ENCODE measurements at places on chromosomes 11 and 22. TPM values are rescaled to one million over a fixed set of nuclear protein-coding genes. Genes with fewer than 3 reads are reported as not detected.

DNA sequence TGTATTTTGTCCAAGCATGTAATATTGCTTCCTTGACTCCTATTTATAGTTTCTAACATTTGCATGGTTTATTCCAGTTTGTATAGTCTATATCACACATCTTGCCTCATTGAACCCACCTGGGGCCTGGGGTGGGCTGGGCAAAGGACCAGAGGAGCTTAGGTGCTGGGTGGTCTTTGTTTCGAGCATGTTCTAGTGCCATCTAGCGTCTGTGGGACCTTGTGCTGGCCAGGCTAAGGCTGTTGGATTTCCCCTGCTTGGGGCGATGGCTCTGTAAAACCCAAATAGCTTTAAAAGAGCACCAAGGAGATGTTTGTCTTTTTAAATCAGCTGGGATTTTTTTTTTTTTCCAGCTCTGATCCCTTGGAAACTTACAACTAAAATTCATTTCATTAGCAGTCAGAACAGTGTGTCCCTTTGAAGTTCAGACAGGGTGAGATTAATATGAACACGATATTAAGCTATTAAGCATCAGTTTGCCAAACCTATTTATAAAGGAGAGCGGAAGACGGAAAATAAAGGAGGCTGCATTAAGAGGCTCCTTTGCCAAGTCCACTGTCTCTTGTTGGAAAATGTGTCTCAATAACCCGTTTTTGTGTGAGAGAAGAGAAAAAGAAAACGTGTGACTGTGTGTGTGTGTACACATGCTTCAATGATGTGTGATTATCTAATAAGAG, 157.4 kb downstream of the COMMD9 start:
- H3K27ac ChIP-seq, result no peak overlapping the region
- no peak for DNase-seq
- H3K4me3 ChIP-seq, result no peak overlapping the region
- no peaks in the 10 kb centered on the region for H3K36me3 ChIP-seq
- no peaks in the 10 kb centered on the region for H3K4me1 ChIP-seq

DNA sequence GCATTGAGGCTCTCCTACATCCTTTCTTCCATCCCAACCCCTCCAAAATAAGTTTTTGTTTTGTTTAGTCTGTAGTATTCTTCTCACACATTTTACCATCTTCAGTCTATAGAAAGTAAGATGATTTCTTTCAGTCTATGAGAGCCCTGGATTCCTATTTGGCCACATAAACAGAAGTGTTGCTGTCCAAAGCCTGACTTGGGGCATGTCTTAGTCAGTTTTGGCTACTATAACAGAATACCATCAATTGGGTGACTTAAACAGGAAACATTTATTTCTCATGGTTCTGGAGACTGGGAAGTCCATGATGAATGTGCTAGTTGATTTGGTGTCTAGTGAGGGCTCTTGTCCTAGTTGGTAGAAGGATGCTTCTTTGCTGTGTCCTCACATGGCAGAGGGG, 146.8 kb upstream of the DDI1 start:
- H3K27me3 ChIP-seq, result no peaks in the 10 kb centered on the region
- no peak for DNase-seq
- H3K27ac ChIP-seq, result no peak overlapping the region
- no peaks in the 10 kb centered on the region for H3K36me3 ChIP-seq
- no peaks in the 10 kb centered on the region for H3K4me1 ChIP-seq
- H3K4me3 ChIP-seq, result no peak overlapping the region

DNA sequence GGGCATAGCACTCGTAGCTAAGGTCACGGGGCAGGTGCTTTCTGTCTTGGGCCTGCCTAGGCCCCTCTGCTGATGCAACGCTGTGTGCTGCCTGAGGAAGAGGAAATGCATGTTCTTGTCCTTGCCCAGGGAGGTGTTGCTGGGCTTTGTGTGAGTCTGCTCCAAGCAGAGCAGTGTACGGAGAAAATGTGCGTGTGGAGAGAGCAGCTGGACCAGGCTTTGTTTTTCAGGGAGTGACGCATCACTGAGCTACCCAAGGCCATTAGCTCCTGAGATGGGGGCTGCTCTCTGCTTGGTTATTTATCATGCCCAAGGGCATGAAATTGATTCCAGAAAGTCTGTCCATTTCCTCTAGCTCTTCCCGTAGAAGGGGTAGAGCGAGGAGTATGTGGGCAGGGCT, 82.9 kb upstream of the THY1 start:
- H3K27ac ChIP-seq, result no peak overlapping the region
- no peaks in the 10 kb centered on the region for H3K36me3 ChIP-seq
- no peaks in the 10 kb centered on the region for H3K4me1 ChIP-seq
- no peak overlapping the region for H3K4me3 ChIP-seq
- no peak for DNase-seq

GRCh38 chr22:48871176-48871840, 956.4 kb downstream of the BRD1 start:
- no peaks in the 10 kb centered on the region for H3K36me3 ChIP-seq
- no peaks in the 10 kb centered on the region for H3K27me3 ChIP-seq
- H3K27ac ChIP-seq, result no peak overlapping the region
- no peak overlapping the region for H3K4me3 ChIP-seq
- H3K4me1 ChIP-seq, result no peaks in the 10 kb centered on the region
- DNase-seq, result no peak

SLC5A1 gene
- total RNA-seq, result not detected

PANX3 gene
- not detected for total RNA-seq

All from naive thymus-derived CD4-positive, alpha-beta T cell (primary cell).